ENCODE measurements at places on chromosomes 2 and 18.

DNA sequence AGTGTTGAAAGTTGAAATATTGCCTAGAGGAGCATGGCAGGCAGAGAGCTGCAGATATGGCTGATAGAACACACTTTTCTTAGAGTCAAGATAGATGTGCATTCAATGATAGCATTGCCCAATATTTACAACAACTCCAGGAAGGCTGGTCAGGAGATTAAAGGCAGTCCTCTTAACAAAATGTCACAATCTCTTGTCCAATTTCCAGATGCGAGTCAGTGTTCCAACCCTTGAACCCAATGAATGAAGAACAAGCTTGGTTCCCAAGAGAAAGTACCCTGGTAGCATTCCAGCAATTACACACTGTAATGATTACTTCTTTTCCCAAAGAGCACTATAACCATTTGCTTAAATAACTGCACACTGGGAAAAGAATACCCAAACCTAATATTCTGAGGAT lies 839.4 kb upstream of the VRK2 start:
- DNase-seq = no peak

DNA sequence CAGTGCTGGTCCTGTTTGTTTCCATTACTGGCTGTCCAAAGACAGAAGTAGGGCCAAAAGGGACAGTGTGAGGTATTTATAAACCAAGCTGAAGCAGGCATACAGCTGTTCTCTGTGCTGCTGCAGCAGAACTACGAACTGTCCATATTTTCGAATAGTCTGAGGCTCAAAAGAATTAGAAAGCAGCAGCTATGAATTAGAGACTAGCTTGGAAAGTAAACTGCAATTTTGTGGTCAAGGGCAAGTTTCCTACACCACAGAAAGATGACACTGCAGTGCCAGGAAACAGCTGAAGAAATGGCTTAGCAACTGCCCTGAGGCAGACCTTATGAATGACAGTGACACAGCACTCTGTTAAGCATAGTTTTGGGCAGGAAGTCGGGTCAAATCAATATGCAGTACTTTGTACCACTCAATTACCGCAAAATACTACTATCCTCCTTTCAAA lies 125.3 kb downstream of the TMEM131 start:
- no peak for DNase-seq

DNA sequence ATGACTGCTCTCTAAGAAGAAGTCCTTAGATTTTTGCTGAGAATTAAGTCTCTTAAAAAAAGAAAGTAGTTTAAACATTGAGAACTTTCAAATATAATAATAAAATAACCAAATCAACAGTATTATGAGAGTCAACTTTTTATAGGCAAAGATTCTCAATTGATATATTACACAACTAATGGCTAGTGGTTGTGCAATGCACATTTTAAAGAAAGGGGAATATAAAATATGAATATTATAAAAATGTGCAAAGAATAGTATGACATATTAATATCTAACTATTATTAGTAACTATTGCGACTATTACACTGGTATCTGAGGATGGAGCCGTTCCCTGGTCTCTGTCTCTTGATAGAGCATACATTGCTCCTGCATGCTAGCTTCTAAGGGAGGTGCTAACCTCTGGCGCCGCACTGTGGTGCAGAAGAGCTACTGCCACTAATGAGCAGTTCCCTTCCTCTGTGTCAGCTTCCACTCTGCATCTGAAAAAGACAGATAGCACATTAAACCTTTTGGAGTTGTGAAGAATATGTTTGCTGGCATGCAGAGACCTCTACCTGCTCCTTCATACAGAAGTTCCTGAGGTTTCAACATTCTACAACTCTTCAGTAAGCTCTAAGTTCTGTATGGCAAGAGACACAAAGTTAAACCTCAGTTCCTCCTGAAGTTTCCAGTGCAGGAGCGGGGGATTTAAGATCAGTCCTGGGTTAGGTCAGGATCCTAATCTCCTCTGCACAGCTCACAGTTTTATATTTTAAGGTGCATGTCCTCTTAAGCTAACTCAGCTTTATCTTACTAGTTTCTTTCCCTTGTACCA lies 3.5 kb upstream of the SLC9A2 start:
- DNase-seq = no peak

DNA sequence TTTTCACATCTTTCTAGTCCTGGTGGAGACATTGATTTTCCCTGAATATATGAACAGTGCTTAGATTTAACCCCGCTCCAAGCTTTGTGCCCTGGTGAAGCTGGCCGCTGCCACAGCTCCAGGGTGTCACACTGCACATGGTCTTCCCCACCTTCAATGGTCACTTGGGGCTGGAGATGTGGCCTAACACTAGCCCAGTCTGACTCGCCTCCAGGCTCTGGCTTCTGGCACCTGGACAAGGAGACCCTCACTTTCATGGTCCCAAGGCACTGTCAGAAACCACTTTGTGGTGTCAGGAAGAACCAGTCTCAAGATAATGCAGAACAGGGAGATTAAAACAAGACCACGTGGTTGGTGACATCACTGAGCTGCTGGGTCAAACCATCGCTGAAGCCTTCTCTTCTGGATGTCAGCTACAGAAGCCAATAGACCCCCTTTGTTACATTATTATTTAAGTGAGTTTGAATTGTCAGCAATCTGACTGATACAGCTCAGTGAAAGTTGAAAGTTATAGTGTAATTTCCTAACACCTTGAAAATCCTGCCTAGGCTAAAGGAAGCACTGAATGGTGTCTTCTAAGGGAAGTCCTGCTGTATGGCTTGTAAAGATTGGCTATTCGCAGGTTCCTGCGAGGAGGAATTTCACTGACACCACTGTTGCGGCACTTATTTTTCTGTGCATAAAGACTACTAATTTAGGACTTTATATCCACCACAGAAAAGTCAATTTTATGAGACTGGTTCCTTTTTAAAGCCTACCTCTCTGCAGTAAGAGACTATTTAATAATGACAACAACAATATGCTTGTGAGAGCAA lies 55.0 kb upstream of the CTDP1 start:
- DNase-seq = no peak

DNA sequence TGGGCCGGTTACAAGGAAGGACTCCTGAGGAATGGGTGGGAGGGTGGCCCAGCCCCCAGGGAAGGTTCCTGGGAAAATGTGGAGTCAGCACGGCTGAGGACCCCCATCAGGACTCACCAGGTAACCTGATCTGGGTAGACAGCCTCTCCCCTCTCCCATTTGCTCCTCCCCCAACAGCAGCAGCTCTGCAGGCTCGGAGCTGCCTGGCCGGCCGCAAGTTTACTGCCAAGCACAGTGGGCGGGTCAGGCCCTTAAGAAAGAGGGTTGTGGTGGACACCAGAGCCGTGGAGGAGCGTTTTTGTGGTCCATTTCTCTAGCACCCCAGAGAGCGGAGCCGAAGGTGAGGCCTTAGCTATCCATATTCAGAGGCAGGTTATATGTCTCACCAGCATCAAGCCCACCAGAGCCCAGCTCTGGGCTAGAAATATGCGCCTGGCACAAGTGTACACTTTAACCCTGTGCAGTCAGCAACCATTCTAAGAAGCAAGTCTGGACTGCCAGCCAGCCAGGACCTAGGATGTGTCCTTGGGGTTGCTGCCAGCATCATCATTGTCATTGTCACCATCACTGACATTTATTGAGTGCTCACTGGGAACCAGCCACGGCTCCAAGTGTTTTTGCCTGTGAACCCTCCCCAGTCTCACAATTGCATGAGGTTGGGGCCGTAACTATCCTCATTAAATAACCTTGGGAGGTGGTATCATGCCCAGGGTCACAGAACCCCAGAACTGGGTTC lies 190.1 kb downstream of the KLHL29 start:
- no peak for DNase-seq

- DNase-seq = no peak
Measured at GRCh38 chr2:14884651-14885050, 252.1 kb downstream of the LRATD1 start.

- peak; percentile 60 for DNase-seq
Measured at GRCh38 chr2:218569038-218569431, 396 bp downstream of the CNOT9 start.

DNA sequence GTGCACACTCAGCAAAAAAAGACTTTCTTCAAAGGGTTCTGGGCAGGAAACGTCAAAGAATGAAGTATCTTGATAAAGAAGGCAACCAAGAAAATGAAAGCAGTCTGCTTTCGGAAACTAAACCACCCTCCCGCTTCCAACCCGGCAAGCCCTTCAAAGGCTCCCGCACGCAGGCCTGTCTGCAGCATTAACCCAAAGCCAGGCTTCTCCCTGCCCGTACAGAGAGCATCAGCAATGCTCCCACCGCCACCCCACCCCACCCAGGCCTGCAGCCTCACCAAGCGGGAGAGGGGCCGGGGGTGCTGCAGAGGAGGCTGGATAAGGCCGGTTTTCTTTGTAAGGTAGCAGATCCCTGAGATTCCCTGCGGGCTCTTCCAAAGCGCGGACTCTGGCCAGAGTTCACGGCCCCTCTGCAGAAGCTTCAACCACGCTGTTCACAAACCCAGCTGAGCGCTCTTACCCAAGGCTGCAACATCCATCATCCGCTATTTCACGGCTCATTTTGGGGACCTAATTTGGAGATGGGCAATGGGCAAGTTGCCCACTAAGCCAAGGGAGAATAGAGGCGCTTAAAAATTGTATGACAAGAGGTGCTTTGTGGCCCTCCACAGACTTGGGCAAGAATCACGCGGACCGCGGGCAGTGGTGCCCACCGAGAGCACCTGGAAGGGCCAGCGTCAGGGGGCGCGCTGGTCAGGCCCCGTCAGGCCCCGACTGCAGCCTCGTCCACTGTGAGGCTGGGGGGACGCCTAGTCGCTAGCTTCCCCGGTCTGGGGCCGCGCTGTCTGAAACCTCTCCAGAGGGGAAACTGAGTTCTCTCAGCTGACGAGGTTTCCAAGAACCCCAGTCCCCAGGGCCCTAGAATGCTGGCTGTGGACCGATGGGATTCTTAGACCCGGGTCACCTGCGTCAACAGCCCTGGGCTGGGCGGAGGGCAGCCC lies 225.4 kb upstream of the ID2 start:
- DNase-seq = no peak

DNA sequence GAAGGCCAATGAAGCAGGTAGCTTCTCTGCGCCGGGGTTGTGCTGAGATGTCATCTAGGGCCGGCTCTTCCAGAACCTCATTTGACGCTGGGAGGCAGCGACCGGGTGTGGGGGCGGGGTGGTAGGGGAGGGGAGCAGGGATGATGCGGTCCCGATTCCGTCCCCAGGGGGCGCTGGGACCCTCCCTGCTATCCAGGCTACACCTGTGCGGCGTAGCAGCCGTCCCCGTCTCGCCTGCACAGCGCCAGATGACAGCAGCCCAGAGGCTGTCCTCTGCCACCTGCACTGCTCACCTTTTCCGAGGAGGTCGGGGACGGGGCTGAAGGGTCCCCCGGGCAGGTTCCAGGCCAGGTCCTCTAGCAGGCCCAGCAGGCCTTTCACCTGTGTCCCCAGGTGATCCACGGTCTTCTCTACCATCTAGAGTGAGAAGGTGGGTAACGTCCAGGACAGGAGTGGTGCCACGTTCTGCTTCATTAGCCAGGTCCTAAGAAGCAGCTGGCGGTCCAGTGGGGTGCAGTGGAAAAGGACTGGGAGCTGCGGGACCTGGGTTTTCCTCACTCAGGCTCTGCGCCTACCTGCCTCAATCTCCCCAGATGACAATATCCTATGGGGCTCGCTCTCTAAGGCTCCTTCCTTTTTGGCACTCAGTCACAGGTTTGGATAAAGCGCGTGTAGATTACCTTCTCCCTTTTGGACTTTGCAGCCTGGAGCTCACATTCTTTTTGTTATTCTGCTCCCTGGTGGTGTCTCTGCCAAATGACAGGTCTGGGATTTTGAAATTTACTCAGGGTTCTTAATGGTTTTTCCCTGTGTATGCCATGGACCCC lies 56.0 kb upstream of the RAB6C start:
- no peak for DNase-seq

GRCh38 chr2:44233450-44234128 lies 41.7 kb upstream of the SLC3A1 start:
- DNase-seq = no peak

GRCh38 chr2:83459456-83459855 lies 999.6 kb downstream of the SUCLG1 start:
- DNase-seq = no peak

GRCh38 chr2:184597571-184597991 lies 748 bp upstream of the ZNF804A start:
- DNase-seq = no peak

- DNase-seq = no peak
Measured at GRCh38 chr2:67462738-67463496, 65.8 kb downstream of the ETAA1 start.

DNA sequence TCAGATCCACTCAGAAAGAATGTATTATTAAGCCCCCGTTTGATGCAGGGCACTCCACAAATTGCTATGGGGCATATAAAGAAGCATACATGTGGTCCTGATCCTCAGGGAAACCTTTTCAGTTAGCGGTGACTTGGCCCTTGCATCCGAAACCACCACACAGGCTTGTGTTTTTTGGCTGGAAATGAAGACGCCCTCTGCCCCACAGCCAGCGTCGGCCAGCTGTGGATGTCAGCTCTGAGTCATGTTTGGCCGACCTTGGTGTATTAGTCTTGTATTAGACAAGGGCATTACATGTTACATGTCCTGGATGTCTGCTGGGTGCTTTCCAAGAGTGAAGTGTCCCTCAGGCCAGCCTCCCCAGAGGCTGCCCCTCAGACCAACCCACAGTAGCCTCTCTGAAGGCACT lies 107.6 kb upstream of the MAP3K20 start:
- DNase-seq = no peak

GRCh38 chr2:60331115-60331809 lies 222.2 kb downstream of the BCL11A start:
- no peak for DNase-seq

DNA sequence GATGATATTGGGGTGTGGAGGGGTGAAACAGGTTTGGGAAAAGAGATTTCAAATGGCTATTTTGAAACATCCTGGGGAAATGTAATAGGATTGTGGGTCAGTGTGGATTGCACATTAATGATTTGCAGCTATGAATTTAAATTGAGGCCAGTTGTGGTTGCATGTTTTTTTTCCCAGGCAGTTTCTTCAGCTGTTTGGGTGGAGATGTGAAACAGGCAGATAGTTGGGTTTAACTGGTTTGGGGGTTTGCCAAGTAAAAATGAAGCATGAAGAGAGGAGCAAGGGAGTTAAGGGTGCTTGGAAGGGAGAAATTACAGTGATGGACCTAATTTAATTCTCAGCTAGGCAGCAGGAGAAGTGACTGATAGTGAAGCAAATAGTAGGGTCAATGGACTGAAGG lies 16.8 kb downstream of the GPD2 start:
- no peak for DNase-seq

DNA sequence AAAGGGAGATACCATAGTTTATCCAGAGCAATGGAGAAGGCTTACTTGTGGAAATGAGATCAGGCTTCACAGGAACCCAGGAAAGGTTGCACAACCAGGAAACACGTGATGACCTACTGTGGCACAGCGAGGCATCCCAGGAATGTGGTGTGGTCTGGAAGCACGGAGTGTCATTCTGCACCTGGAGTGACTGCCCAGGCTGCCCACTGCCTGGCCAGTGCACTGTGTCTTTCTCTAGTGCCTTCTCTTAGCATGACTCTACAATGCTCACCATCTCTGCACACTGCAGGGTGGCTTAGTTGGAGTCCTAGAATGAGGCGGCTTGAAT lies 48.9 kb downstream of the CHST9 start:
- peak; percentile 70 for DNase-seq

DNA sequence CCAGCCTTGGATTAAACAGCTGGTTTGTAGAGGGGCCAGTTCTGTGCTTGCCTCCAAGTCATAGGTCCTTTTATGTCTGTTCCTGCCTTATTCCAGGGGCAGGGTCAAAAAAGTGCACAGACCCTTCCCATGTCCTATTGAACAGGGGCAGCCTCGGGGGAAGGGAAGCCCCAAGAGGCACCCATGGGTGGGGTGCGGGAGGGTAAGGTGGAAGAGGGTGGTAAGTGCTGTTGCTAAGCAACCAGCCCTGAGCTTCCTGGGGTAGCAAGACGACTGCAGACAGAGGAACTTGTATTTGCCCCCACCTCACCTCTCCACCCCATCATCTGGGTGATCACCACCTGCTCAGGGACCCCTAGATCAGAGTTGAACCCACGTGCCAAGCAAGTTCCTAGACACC lies 7.7 kb downstream of the DNMT3A start:
- DNase-seq = no peak

Data from RWPE2 (cell line).